Activated T-cell treated with anti-CD3 and anti-CD28 coated beads, Interleukin-2, amount 50 U/mL, for 24 hours (primary cell): ENCODE measurements at places on chromosomes 6 and 20.
A peak's percentile ranks its signal among the peaks of the same experiment; 100 is the strongest.

DNA sequence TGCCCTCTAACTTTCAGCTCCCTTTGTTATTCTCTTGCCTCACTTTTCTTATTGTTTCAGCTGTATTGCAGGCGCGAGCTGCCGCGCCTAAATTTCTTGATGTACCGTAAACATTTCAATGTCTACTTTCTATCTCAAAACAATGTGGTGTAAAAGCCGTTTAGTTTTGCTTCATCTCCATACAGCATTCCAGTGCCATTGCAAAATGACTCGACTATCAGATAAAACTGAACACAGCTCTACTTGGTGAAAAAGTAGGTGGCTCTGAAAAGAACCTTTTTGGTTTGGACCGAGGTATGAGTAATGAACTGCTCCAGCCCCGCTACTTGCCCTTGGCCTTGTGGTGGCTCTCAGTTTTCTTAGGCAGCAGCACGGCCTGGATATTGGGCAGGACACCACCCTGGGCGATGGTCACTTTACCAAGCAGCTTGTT, 74.6 kb downstream of the OR2B2 start:
- DNase-seq = no peak

DNA sequence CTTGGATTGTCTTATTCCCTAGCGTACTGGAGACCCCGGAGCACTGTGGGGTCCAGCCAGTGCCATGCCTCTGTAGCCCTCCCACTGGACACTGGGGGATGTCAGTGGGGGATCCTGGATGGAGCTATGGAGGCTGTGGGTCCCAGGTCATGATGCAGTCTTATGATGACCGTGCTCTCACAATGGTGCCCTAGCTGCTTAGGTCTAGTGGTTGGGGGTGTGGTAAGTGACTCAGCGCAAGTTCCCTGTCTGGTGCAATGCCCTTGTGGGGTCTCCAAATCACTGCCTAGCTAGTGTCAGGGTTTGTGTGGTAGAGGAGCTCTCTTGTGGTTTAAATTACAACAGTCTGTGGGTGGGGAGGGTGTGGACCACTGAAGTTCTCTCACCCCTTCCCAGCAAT, 135.4 kb downstream of the CDC5L start:
- DNase-seq = no peak

- DNase-seq = no peak
Measured at GRCh38 chr20:53795170-53795569, 201.5 kb upstream of the ZNF217 start.

- no peak for DNase-seq
Measured at GRCh38 chr6:31945507-31946369, at the start of gene CFB. Gene CFB, plus strand, starts transcription at chr6:31946095. Its CDS starts 127 bp downstream, at chr6:31946222.

GRCh38 chr20:8272766-8273165, 140.7 kb downstream of the PLCB1 start:
- no peak for DNase-seq

GRCh38 chr20:49955167-49955566, 19.0 kb downstream of the RNF114 start:
- DNase-seq = no peak

DNA sequence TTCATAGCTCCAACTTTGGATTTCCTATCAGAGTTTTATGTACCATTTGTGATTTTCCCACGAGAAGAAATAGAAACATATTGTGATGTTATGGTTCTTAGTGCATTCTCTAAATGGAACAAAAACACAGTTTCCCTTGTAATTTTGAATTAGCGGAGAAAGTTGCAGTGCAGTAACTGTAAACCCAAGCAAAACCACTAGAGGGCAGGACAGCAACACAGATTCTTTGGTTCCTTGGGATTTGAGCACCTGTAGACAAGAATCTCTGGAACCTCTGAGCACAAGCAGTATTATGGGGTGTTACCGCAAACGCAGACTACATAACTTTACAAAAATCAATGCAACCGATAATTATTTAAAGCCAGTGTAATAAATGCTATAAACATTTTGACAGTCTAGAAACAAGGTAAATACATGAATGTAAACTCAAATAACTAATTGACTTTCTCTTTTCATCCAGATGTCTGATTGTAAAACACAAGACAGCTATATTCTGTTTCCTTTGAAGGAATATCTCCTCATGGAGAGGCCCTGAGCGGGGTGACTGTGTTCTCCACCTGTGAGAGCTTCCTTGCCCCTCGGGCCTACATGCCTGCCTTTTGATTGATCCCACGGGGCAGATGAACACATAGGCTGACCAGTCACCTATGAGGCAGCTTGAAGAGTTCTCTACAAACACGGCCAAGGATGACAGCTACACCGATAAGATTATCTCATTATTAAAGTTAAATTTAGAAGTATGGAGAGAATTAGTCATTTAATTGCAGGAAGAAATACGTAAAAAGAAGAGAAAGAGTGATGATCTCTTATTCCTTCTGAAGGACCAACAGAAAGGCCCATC, 67.5 kb upstream of the COL21A1 start:
- no peak for DNase-seq

DNA sequence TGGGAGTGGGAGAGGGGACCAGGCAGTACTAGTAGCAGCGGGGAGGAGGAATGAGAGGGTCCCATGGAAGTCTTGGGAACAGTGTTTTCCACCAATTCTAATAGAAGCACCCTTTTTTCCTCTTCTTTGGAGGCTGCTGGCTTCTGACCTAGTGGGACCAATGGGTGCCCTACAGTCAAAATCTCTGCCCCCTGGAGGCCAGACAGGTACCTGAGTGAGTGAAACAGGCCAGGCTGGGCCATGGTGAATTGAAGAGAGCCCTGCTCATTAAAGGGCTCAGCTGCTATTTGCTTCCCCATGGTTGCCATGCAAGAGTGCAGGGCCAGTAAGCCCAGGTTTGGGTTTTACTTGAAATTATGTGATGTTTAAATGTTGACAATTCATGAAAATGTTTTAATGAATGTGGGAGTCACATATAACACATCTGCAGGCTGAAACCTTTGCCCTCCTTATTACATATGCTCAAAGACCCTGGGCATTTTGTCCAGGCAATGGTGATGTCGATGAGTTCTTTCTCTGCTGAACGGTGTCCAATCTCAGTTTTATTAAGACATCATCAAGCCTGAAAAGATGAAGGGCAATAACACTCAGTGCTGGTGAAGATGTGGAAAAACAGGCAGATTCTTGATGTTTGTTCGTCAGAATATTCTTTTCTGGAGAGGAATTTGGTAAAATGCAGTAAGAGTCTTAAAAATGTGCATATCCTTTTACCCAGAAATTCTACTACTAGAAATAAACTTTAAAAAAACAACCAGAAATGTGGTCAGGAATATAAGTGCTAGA, 42.3 kb upstream of the OCSTAMP start:
- no peak for DNase-seq

GRCh38 chr20:32282461-32282860, 5.0 kb downstream of the KIF3B start:
- DNase-seq = peak; percentile 28

- DNase-seq = no peak
Measured at GRCh38 chr6:31640612-31641011, 11.8 kb downstream of the BAG6 start.

DNA sequence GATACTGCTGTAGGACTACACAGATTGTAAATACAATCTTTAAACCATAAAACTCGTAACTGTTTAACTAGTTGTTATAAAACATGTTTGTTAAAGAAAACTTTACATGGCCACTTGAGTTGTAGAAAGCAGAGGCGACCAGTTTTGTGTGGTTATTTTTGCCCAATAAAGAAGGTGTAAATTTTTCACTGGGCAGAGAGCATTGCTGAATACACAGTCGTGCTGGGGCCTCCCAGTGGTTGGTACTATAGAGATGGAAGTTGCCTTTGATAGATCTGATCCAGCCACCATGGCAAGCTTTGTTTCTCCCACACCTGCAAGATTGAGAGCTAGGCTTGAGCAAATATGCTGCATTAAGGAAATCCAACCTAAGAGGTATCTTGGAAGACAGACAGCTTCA, 34.0 kb upstream of the YWHAB start:
- no peak for DNase-seq

- no peak for DNase-seq
Measured at GRCh38 chr6:9458424-9458823, 956.5 kb downstream of the TFAP2A start.

DNA sequence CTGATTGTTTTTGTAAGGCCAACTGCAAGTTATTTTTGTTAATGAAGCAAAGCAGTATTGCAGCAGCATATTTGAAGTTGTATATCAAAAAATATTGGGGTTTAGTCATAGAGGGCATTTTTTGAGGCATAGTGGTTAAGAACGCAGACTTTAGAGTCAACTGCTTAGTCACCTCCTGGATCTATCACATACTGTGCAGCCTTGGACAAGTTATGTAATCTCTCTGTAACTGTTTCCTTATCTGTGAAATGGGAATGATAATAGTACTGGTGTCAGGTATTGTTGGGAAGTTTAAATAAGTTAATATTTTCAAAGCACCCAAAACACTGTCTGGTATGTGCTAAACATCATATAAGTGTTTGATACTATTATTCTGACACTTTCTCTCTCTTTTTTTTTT, 27.2 kb upstream of the EFHC1 start:
- no peak for DNase-seq

DNA sequence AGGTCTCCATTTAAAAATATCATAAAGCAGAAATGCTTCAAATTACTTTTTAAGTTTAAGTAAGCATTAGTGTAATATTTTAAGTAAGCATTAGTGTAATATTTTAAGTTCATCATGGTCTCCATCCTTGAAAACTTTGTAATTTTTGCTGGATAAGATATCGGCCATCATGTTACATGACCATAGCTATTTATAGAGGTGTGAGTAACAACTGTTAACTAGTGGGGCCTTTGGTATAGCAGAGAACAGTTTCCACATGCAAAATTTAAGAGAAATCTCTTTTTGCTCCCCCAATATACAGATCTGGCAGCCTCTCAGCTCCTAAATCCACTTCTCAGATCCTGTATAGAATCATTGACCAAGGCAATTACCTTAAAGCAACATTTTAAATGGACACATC, 468 bp downstream of the TRDN start:
- no peak for DNase-seq

- DNase-seq = no peak
Measured at GRCh38 chr6:159038914-159039884, 5.6 kb downstream of the TAGAP start.

DNA sequence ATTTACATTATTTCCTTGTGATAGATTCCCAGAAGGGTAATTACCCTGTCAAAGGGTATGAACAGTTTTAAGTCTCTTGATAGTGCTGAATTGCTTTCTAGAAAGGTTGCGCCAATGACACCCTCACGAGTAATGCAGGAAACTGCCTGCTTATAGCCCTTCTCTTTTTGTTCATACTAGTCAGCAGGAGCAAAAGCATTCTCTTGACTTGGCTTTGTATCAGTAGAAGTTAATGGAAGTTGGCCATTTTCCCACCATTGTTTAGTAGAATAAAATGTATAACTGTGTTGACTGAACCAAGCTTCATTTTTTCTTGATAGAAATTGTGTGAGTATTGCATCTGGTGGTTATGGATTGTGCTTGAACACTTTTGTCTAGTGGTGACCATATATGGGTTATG, 100.1 kb downstream of the FARS2 start:
- DNase-seq = no peak

DNA sequence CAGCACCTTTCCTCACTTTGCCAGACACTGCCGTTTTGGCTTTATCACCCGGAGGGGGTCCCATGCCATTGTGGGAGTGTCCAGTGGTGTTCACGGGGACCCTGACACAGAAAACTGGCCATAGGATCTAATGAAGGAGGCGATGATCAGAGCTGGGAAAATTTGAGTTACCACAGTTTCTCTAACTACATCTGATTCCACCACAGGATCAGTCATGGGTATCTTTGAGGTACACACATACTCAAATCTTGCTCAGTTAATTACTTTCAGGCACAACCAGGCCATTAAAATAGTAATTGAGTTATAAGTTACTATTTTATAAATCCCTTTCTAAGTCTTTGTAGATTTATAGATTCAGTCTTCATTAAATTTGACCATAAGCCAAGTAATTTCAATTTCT, 215.1 kb downstream of the PRL start:
- DNase-seq = no peak

DNA sequence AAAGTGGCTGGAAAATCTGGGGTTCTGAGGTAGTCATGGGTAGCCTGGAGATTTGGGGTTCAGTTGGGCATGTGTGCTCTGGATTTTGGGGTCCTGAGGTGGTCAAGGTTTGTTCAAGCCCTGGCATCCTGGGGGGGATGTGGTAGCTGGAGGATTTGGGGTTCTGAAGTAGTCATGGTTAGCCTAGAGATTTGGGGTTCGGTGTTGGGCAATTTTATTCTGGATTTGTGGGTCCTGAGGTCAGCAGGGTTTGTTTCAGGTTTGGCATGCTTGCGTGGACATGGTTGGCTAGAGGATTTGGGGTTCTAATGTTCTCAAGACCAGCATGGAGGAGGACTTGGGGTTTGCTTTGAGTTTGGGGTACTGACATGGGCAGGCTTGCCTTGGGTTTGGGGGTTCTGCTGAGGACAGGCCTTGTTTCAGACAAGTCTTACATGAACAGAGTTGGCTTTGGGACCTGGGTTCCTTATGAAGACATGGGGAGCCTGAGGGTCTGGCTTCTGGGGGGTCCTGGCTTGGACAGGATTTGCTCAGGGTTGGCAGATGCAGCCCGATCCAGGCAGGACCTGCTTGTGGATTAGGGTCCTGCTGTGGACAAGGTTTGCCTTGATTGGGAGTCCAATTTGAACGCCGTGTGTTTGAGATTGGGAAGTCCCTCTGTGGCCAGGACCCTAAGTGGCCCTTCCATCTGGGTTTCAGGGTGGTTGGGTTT, 906 bp downstream of the ANKRD60 start:
- DNase-seq = no peak

GRCh38 chr6:54010340-54011276, 100.6 kb upstream of the MLIP start:
- no peak for DNase-seq

DNA sequence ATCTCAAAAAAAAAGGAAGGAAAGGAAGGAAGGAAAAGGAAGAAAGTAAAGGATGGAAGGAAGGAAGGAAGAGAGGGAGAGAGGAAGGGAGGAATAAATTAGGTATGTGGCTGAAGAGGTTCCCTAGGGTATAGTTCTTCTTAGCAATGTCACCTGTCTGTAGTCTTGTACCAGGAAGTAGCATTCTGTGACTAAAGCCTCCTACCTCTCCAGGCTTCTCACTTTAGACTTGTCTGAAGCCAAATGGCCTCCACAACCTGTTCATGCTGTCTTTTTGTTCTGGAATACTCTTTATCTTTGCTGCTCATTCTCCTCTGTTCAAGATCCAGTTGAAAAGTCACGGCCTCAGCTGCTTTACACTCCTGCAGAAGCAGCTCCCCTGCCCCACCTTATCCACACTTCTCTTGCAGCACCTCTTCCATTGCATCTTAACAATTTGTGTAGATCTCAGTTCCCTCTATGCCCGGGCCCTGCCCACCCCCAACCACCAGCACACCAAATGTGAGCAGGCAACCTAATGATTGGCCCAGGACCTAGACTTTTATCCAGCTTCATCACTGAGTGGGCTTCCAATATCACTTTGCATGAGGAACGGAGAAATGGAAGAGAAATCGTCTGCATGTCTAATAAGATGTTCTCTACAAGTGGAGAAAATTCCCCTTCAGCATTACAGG, 19.1 kb downstream of the GCNT2 start:
- no peak for DNase-seq

GRCh38 chr6:1574890-1575209, 34.9 kb upstream of the FOXC1 start:
- no peak for DNase-seq

- no peak for DNase-seq
Measured at GRCh38 chr20:52518735-52519134, 327.2 kb upstream of the ZFP64 start.

GRCh38 chr6:49003348-49003747, 459.7 kb downstream of the MMUT start:
- DNase-seq = no peak

GRCh38 chr20:48544402-48545339, 283.1 kb downstream of the PREX1 start:
- DNase-seq = no peak
